Activated CD4-positive, alpha-beta T cell treated with anti-CD3 and anti-CD28 coated beads, Interleukin-2, amount 50 U/mL, for 48 hours (primary cell): ENCODE measurements at places on chromosomes 12 and 14.
A peak's percentile ranks its signal among the peaks of the same experiment; 100 is the strongest.

- no peak for DNase-seq
These were observed 1.7 kb downstream of the ANKRD52 start for GRCh38 chr12:56256326-56256960.

- no peak for DNase-seq
These were observed 1193.7 kb downstream of the GALC start for GRCh38 chr14:86799244-86799647.

- DNase-seq, result no peak
These were observed 184.9 kb upstream of the SFSWAP start for GRCh38 chr12:131525795-131526508.

DNA sequence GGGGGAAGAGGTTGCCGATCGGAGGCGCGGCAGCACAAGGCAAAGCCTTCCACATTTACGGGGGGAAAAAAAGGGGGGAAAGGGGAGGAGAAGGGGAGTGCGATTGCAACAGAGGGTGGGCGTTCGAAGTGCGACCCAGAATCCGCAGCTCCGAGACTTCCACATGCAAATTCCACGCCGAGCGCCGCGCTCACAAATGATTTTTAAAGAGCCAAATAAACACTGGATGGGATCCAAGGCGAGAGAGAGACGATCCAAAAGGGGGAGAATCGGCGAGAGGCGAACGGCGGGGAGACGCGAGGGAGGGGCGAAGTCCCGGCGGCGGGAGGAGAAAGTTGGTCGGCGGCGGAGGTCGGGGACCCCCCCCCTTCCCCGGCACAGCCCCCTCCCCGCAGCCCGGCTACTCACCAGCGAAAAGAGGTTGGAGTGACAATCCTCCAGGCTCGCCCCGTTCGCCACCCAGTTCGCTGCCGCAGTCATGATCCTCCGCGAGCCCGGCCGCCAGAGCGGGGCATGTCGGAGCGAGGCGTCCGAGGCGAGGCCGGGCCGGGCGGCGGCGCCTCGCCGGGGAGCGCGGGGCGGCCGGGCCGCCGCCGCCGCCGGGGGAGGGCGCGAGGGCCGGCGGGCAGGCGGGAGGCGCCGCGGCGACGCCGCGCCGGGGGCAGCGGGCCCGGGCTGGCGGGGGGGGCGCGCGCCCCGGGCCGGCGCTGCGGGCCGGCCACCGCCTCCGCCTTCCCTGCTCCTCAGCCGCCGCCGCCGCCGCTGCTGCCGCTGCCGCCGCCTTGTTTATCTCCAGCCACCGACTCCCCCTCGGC is 634 bp downstream of the MED13L start:
- peak; percentile 62 for DNase-seq

DNA sequence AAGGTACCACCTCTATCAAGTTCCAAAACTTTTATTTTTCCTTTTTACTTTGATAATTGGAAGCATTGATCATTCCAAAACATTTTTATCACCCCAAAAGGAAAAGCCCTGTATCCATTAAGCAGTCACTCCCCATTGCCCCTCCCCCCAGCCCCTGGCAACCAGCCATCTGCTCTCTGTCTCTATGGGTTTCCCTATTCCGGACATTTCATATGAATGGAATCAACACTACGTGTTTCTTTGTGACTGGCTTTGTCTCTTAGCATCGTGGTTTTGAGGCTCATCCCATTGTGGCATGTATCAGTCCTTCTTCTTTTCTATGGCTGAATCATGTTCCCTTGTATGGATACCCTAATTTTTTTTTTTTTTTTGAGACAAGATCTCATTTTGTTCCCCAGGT is 18.0 kb upstream of the PHETA1 start:
- DNase-seq, result no peak

DNA sequence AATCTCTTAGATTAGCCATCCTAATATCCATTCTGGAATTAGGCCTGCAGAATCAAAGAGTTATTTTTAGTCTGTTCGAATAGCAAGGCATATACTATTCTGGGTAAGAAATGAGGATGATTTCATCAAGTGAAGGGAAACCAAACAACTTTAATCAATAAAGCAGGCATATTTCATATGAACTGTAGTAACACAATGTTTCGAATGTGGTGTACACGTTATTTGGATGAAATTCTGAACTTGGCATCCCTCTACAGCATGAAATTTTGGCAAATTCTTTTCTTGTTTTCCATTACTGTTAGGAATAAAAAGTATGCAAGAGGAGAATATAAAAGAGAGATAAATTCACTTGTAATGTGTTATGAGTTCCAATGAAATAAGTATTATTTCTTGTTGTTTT is 1233.3 kb upstream of the SEL1L start:
- DNase-seq, result no peak

- no peak for DNase-seq
These were observed 64.5 kb downstream of the SEC23A start for GRCh38 chr14:39038542-39038941.
